Activated CD4-positive, alpha-beta T cell treated with anti-CD3 and anti-CD28 coated beads, Interleukin-2, amount 10 ng/mL, durations not matched to agents 24 days and 14 days (primary cell): ENCODE measurements at places on chromosomes 5 and 9.

DNA sequence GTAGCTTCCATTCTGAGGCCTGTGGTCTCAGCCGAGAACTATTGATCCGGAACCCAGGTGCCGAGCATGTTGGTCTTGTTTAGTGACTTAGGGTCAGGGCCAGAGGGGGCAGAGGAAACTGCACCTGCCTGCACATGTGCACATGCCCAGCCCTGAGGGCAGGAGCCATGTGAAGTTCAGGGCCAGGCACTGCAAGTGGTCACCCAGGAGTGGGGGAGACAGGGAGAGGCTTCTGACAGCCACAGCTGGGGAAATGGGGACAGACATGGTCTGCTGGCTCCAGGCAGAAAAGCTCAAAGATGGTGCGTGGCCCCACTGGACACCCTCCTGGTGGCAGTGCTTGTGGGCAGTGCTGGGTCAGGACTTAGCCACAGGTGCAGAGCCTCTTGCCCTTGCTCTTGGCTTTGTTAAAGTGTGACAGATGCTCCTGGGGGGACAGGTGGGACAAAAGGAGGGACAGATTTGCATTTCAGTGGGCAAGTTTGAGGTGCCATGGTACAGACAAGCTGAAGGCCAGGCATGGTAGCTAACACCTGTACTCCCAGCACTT, 134.4 kb downstream of the CACNA1B start:
- DNase-seq, result no peak

DNA sequence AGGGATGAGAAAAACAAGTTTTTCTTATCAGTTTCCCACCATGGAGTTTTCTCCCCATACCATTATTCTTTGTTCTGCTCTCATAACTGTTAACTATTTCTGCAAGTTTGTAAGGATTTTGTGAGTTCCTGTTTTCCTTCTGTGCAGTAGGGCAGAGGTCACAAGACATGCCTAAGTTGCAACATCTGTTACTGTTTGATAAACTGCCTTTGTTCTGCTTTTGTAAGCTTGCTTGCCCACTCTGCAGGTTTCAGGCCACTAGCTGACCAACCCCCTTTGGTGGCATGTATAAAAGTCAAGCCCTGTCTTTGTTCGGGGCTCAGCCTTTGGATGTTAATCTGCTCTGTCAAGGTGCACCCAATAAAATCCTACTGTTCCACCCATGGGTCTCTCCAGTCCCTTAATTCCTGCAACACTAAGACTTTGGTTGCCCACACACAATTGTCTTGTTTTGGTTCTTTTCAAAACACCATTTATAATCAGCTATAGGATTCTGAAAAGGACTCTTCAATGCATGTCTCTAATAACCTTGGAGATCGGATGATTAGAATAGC, 545.4 kb downstream of the CDH9 start:
- no peak for DNase-seq

DNA sequence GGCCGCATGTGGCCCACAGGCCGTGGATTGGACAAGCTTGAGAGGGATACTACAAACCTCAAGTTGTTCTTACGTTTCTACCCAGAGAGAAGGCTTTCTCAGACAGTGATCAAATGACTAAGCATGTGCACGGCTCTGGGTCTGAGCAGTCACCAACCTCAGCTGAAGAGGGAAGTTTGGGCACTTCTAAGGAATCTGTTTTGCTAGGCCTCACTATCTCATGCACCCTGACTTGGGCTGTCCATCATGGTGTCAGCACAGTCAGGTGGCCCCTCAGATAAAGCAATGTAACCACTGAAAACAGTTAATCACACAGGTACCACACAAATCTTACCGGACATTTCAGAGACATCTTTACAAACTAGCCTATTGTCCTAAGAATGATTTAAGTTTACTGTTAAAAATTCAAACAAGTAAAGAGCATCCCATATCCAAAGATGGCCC, 24.6 kb downstream of the CSF2 start:
- peak; percentile 72 for DNase-seq

DNA sequence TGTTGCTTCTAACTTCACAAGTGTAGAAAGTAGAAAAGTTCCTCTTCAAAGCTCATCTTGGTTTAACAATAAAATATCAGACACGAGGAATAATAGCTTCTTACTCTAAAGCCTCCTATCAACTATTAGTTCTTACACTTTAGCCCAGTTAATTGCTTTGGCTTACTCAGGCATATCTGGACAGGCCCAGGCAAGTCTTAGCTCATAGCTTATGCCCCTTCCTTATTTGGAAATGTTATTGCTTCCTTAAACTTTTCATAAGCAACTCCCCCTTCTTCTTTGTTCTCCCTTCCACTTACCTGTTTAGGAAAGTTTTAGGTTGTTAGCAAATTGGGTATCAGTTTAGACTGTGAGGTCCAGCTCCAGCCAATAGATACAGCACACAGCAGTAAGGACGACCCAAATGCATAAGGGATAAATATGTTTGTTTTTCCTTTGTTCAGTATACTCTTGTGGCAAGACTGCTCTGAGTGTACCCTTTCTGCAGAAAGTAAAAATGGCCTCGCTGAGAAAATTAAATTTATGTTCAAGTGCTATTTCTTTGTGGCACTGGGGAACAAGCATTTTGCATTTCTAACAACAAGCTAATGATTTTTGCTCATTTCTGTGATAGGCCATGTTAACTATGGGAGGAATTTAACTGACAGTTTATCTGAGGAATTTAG, 162.1 kb downstream of the SMC2 start:
- no peak for DNase-seq

DNA sequence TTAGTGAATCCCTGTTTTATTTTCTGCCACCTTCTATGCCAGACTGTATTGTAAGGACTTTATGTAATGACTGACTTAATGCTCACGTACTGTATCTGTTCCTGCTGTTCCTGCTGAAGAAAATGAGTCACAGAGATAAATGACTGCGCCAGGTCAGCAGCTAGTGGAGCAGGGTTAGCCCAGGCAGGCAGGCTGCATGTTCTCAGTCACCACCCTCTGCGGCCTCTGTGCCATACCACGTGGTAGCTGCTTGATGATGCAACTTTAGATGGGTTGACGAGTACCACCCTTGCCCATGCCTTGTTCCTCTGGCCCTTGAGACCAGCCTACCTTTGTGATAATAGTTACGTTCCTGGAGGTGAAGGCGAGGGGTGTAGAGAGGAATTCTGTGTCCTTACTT, 161.9 kb downstream of the TRIO start:
- no peak for DNase-seq

- no peak for DNase-seq
Measured at GRCh38 chr9:104635456-104635855, 17.5 kb upstream of the OR13C9 start.

DNA sequence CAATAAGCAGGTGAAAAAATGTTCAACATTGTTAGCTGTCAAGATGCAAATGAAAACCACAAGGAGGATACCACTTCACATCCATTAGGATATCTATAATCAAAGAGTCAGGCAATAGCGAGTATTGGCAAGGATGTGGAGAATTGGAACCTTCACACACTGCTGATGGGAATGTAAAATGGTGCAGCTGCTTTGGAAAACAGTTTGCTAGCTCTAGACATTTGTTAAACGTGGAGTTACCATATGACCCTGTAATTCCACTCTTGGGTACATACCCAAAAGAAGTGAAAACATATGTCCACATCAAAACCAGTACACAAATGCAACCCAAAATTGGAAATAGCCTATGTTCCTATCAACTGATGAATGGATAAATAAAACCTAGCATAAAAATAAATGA, 37.4 kb downstream of the SCAMP1 start:
- DNase-seq, result no peak

DNA sequence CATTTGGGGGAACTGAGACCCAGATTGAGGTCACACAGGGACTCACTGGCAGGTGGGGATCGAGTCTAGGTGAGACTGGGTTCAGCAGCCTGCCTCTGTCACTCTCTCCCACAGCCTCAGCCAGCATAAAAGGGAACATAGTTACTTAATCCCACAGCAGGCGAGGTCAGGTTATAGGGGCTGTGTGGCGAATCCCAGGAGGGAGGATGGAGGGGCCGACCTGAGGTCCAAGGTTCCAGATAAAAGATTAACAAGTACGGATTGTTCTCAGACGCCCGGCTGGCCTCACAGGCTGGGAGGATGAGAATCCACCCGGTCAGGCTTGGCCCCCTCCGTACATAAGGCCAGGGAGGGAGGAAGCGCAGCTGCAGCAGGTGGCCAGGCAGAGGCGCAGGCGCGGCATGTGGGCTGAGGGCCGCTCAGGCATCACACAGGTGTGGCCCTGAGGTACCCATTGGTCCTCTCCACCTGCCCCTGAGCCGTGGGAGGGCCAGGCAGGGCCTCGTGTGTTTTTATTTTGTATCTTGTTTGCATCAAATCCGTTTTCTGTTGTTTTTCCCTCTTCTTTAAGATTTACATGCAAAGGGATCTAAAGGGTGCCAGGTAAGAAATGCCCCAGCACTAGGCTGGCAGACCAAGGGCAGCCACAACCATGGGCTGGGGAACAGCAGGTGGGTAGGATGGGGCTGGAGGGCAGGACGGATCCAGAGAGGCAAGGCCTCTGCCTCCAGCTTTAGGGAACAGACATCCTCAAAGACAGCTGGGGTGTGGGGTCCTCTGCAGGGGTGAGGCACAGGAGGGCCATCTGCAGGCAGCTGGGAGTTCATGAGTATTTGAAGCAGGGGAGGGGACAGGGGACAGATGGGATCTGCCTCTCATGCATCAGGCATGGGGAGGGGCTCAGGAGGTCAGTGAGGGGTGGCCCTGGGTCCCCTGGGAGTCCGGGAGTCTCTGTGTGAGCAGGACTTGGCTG, 3.6 kb downstream of the SUSD3 start:
- DNase-seq, result peak; percentile 80

- DNase-seq, result peak; percentile 56
Measured at GRCh38 chr5:101047181-101047580, 144.1 kb upstream of the ST8SIA4 start.

- DNase-seq, result no peak
Measured at GRCh38 chr5:36669015-36669651, 62.7 kb downstream of the SLC1A3 start.

- DNase-seq, result no peak
Measured at GRCh38 chr5:169149317-169149716, 151.6 kb downstream of the SLIT3 start.

GRCh38 chr5:39598661-39599248, 174.0 kb upstream of the DAB2 start:
- DNase-seq, result no peak

DNA sequence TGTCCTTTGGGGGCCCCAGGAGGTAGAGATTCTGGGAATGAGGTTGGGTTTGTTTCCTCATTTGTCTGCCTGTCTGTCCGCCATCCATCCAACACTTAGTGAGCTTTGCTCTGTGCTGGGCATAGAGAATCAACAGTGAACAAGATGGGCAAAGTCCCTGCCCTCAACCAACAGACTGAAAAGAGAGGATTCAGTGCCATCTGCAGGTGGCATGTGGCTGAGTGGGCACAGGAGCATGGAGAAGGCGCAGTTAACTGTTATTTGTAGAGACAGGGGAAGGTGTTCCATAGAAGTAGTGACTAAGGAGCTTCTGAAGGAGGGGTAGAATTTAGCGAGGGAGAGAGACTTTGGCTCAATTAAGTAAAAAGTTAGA, 23.1 kb downstream of the POLR1E start:
- no peak for DNase-seq

DNA sequence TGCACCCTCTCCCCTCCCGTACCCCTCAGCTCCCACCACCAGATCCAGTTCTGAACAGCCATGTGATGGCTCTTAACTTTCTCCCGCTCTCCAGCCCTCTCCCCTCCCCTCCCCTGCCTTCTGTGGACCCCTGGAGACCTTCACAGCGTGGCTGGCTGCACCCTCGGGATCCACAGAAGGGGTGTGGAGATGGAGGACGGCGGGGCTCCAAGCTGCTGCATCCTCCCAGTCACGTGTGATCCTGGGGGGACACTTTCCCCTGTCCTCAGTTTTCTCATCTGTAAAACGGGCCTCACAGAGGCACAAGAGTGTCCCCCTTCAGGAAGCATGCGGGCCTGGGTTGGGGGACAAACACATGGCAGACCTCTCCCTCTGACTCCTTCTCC, 276.0 kb upstream of the MVB12B start:
- no peak for DNase-seq

DNA sequence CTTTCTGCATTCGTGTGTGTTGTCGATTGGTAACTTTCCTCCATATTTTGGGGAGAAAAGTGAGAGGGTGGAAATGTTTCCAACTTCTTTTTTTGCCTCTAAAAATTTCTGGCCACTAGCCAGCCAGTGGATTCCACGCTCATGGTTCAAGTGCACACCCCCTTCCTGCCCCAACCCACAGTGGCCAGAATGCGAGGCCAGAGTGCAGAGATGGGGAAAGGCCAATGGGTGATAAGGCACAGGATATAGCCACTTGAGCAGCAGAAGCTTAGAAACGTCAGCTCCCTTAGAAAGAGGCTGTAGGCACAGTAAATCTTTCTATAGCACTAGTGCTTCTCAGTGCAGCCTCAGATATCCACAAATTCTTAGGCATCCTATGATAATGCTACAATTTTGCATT, 75.8 kb upstream of the ADRB2 start:
- no peak for DNase-seq

- DNase-seq, result no peak
Measured at GRCh38 chr9:15867988-15868387, 315.1 kb downstream of the CCDC171 start.

DNA sequence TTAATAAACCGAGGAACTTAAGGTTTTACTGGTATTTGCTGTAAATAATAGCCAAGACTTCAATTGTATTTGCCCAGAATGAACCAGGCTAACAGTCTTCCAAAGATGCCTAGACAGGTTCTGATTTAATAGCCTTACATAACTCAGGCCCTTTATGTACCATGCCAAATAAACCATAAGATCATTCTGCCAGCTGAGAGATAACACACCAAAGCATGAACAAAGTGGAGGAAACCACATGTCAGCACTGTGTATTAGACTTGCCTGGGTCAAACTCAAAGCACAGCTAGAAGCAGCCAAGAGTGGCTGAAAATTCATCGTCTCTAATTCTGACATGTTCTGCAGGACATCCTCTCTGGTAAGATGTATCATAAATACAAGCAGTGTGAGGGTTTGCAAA, 319.3 kb upstream of the ZNF608 start:
- DNase-seq, result no peak

DNA sequence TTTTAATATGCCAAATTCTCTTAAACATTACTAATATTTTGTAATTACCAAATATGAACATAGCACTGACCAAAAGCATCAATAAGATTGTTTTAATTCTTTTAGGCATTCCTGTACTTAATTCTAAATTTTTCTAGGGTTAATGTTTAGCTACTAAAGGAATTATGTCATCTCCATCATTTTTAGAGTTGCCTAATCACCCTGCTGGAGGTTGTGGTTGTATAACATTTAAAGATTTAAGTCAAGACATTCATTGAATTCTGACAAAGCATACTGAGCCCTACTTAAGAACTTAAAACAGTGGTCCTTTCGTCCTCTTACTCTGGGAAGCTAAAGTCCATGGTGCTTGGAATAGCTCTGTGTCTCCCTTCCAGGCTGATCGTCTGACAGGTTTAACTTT, 28.1 kb upstream of the DAB2 start:
- no peak for DNase-seq

GRCh38 chr9:130309689-130310455, 44.3 kb downstream of the HMCN2 start:
- DNase-seq, result no peak

DNA sequence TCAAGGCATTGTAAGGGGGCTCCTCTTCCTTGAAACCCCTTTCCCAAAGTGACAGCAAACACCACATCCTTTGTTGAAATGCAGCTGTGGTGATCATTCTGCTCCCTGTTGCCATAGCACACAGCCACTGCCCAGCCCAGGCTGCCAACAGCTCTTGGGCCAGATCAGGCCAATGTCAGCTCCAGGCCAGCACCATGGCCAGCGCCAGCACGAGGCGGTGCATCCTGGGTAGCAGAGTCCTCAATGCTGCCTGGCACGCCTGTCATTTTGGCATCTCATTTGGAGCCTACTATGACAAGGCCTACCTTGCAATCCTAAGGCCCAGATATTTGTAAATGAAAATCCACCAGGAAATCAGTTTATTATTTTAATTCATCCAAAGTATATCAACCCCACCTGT, 390.6 kb downstream of the DNAH5 start:
- DNase-seq, result no peak
